ENCODE measurements at places on chromosomes 11 and 22.

DNA sequence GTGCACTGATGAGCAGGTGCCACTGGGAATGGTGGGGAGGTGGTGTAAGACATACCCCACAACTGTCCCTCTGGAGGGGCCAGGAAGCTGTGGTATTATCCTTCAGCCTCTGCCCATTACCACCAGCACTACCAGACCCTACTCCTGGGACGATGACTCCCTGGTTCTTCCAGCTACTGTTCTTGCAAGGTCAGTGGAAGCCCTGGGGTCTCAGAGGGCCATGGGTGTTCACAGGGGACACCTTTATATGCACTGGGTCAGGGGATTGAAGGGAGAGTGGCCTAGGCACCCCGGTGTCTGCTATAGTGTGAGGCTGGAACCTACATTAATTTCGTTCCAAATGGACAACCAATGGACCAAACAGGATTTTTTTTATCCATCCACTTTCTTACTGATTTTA, 102.1 kb downstream of the RPS6KA4 start:
- no peak for DNase-seq

DNA sequence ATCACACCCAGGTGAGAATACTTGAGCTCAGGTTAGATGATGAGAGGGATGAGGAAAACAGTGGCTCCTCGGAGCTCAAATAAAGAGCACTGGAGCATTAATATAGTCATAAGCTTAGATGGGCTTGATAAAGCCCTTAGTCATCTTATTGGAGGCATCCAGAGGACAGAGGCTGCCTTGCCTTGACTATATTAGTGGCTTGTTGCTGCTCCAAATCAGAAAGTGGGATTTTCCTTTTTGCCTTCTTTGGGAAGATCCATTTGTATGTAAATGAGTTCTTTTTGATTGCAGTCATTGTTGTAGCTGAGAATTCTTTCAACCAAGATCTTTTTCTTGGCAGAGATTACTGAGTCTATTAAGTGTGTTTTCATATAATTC, 18.9 kb downstream of the ADM start:
- DNase-seq: no peak

- no peak for DNase-seq
These were observed 782 bp downstream of the SMARCB1 start for GRCh38 chr22:23787600-23787896.

DNA sequence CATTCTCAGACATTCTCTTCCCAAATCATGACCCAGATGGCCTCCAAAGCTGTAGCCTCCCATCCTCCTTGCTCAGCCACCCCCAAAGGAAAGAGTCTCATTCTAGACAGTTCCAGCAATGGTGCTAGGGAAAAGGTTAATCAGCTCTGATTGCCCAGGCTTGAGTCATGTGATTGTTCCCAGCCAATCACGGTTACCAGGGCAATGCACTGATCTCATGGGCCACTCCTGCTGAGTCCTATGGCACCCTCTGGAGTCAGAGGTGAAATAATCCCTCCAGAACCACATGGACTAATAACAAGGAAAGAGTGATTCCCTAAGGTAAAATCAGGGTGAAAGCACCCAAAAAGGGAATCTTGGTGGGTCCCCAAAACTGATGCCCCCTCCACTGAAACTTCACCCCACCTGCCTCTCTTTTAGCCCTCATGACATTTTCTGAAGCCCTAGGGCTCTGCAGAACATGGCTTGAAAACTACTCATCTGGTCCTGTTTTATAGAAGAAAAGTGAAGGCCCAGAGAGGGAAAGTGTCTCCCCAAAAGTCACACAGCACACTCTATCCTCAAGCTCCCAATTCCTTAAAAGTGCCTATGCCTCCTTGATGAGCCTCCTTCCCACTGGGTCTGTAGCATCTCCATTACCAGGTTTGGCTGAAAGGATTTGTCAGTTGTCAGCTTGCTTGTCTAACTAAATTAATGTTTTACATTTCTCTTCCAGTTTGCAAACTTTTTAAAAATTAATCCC, 203.7 kb downstream of the MN1 start:
- DNase-seq: no peak

- no peak for DNase-seq
These were observed 42.9 kb downstream of the PC start for GRCh38 chr11:66915046-66915832.

DNA sequence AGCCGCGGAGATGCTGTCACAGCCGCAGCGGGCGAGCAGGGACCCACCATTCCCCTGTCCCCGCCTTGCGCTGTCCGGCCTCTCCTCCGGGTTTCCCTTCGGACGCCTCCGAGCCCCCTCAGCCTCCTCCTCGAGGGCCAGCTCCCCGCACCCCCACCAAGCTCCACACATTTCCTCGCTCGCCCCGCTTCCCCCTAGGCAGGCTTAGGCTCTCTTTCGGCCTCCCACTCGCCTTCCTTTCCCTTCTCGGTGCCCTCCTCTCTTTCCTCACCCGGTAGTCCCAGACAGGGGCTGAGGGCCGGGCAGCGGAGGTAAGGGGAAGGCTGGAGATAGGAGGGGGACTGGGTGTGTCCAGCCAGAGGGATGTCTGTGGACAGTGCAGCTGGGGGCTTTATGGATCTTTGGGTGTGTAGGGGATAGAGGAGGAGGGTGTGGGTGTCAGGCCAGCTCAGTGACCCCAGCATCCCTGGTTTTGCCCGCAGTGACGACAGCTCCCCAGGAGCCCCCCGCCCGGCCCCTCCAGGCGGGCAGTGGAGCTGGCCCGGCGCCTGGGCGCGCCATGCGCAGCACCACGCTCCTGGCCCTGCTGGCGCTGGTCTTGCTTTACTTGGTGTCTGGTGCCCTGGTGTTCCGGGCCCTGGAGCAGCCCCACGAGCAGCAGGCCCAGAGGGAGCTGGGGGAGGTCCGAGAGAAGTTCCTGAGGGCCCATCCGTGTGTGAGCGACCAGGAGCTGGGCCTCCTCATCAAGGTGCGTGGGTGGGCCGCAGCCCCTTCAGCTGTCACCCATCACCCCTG, 1.6 kb downstream of the KCNK4 start:
- DNase-seq: no peak

GRCh38 chr11:124917115-124917637, 1.9 kb upstream of the HEPN1 start:
- DNase-seq: no peak

GRCh38 chr22:25067851-25068421, 115.4 kb downstream of the KIAA1671 start:
- DNase-seq: no peak

GRCh38 chr11:73530109-73530508, 67.8 kb downstream of the FAM168A start:
- DNase-seq: no peak

DNA sequence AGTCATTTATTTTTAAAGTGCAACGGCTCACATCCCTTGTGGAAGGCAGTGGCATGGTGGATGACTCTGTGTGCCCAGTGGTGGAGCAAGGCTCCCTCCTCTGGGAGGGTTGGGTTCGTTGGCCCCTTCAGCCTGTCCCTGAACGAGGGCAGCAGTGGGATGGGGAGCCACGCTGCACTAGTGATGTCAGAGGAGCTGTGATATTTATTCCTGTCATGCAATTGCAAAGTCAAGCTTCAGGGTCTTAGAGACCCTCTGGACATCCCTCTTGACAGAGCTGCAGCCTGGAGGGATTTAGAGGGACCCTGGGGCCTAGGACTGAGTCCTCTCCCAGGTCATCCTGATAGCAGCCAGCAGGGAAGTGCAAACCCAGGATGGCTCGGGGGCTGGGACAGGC, 78.2 kb upstream of the NARS2 start:
- no peak for DNase-seq

GRCh38 chr11:8249482-8249881, 14.2 kb downstream of the LMO1 start:
- no peak for DNase-seq

DNA sequence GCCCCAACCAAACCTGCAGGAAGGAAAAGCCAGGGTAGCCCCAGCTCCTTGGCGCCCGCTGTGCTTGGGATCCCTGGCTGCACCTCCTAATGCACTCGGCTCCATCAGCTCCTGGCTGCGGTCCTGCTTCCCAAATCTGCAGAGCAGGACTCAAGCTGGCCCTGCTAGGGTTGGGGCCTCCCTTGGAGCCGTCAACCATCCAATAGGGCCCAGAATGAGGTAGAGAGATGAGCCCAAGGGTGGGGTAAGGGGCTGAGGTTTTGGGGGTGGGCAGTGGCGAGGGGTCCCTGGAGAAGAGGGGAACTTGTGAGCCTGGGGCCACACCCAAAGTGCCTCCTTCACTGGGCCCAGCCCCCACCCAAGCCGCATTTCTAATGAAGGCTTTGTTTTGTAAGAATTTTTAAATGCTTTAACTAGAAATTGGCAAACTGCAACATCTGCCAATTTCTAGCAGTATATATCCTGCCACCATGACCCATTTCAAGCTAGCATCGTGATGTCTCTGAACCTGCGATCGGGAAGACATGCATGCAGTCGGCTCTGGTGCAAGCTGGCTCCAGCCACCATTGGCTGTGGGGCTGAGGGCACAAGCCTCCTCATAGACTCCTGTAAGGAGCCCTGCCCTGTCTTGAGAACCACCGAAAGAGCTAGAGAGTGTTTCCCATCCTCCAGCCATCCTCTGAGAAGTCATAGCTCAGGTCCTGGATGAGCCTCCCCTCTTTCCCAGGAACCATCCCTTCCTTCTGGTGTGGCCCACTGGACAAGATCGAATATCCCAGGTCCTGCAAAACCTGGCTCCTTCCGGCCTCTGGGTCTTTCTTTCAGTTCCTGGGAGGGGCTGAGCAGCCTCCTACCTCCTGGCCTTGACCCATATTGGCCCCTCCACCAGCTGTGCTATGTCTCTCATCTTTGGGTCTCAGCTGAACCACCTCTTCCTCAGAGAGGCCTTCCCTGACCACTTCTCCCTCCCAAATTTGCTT, 15.5 kb downstream of the C1QTNF6 start:
- no peak for DNase-seq

DNA sequence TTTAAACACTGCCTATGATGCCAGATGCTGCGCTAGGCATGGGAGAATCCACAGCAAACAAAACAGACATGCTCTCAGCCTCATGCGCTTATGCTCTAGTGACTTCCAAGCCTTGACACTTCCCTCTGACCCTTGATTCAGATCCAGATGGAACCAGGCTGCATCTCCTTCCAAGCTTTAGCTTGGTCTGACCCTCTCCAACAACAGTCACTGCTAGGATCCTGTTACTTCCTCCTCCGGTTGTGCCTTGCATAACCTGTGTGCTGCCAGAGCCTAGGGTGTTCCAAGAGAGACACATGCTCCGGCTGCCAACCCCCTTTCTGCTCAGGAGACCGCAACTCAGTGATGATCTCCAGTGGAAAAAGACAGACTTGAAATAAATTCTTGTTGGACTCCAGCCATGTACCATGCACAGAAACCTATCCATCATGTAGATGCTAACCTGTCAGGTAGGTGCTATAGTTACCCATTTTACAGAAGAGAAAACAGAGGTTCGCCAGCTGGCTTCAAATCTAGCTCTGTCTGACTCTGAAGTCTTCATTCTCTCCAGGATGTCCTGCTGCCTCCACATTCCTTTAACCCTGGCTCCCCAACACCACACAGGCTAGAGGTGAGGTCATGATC, 136.3 kb upstream of the TEAD1 start:
- no peak for DNase-seq

DNA sequence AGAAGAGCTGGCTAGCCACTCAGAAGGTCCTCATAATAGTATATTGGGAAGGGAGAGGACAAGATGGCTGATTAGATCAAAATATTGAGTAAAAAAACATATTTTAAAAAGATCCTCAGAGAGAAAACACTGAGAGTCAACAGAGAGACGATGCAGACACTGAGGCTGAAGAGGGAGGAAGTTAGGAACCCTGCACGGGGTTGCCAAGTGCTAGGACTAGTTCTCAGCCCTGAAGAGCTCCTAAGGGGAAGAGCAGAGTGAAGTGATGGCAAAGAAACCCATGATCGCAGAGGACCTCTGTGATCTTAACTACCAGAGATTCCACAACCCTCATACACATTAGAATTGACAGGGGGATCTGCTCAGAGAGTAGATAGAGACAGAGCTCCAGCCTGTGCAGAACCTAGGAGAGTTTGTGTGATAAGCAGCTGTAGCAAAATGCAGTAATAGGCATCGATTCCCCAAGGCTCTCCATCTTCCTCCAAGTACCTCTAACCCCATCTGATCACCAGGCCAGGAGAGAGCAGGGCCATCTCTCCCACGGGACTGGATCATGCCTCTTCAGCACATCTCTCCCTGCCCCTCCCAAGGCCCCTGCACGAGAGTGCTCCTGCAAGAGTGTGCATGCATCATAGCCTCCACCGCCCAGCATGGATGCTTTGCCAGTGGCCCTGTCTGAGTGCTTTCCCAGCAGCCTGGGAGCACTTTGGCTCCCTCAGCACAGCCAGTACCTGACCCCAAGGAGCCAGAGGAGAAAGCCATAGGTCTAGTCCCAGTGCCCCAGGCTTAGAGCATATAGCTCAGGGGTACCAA, 41.2 kb upstream of the ARL14EP start:
- DNase-seq: no peak

DNA sequence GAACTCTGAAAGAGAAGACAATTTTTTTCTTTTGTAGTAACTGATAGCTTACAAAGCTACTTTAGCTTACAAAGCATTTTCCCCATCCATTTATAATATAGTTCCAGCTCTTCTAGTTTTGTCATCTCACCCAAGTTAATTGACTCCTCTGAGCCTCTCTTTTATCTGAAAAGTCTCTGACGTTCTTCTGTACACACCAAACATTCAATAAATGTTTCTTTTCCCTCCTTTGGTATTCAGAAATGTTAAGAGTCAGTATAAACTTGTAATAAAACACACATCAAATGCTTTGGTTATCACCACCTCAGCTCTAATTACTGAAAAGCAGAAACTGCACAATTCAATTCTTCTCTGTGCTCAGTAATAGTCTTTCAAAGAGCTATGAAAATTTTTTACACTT, 5.9 kb downstream of the CCDC90B start:
- DNase-seq: no peak

GRCh38 chr11:102407901-102408300, 44.7 kb downstream of the TMEM123 start:
- no peak for DNase-seq

DNA sequence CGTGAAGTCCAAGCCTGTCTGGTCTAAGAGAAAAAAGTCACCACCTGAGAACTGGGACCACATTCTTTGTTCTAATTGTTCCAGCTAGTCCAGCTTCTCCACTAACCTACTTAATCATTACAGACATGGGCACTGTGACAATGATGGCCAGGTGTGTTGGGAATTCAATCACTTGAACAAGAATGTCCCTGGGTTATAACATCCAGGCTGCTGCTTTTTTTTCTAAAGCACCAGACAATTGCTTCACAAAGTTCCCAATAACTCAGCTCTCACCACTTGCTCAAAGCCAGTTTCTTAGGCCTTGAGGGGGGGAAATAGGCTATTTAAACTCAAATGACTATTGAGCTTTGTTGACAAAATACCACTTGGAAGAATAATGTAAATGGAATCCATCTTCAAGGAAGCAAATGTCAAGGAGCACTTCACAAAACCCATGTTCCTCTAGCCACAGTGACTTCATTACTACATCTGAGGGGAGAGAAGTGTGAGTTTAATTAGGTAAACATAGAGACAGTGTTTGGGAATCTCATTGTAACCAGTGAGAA, 80.3 kb downstream of the ME3 start:
- no peak for DNase-seq

Data from stimulated activated CD8-positive, alpha-beta memory T cell treated with anti-CD3 and anti-CD28 coated beads, Interleukin-15, amount 100 ng/mL, for 24 hours (primary cell).